NCI-H1105 treated with DMSO at 0.1 percent for 48 hours (cell line): ENCODE measurements at places on chromosomes 3 and 15.
A peak's percentile ranks its signal among the peaks of the same experiment; 100 is the strongest.

DNA sequence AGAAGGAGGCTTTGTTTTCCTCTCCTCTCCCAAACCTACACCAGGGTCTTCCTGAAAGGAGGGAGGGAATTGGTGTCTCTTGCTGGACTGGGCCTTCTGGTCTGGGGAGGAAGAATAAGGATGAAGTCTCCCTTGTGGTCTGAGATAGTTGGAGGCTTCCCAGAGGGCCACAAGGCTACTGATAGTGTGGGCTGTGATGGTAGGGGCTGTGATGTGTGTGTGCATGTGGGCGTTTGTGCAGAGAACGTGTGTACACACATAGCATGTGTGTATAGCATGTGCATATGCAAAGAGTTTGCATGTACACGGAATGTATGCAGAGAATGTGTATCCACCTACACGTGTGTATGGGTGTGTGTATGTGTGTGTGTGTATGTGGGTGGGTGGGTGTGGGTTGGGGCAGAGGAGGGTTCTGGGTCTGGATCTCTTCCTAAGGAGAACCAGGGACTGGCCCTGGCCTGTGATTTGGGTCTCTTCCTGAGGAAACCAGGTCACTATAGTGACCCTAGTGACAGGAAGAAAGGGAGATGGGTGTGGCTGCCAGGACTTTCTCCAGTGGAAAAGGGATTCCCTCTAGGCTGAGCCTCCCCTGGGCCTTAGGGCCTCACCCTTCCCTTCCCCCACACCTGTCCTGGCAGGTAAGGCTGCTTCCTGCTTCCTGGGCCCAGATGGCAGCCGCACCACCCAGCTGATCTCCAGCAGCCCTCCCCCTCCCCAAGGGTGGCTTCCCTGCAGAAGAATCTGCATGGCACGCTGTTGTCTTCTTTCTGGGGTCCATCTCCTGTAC lies 1.7 kb downstream of the FLNB start:
- DNase-seq: no peak

GRCh38 chr3:100448079-100448478 lies 44.3 kb upstream of the TMEM45A start:
- DNase-seq: no peak

GRCh38 chr3:159856590-159857104 lies 132.0 kb upstream of the IL12A start:
- peak; percentile 90 for DNase-seq

- DNase-seq: no peak
These were observed 34.8 kb downstream of the GUCA1C start for GRCh38 chr3:108918866-108919265.

DNA sequence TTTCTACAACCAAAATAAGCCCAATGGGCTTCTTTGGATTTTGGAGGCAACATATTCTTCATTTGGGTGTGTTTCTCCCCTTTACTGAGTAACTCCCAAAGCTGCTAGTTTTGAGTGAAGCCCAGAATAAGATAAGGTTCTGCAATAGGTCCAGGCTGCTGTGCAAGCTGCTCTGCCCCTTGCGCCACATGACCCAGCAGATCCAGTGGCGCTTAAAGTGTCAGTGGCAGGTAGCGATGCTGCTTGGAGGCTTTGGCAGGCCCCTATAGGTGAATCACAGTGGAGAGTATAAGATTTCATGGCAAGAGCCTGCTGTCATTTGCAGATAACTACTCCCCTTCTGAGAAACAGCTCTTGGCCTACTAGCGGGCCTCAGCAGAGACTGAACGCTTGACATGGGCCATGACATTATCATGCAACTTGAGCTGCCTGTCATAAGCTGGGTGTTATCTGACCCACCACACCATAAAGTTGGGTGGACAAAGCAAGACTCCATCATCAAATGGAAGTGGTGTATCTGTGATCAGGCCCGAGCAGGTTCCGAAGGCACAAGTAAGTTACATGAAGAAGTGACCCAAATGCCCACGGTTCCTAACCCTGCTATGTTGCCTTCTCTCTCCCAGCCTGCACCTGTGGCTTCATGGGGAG lies 88.4 kb upstream of the OXTR start:
- DNase-seq: no peak

DNA sequence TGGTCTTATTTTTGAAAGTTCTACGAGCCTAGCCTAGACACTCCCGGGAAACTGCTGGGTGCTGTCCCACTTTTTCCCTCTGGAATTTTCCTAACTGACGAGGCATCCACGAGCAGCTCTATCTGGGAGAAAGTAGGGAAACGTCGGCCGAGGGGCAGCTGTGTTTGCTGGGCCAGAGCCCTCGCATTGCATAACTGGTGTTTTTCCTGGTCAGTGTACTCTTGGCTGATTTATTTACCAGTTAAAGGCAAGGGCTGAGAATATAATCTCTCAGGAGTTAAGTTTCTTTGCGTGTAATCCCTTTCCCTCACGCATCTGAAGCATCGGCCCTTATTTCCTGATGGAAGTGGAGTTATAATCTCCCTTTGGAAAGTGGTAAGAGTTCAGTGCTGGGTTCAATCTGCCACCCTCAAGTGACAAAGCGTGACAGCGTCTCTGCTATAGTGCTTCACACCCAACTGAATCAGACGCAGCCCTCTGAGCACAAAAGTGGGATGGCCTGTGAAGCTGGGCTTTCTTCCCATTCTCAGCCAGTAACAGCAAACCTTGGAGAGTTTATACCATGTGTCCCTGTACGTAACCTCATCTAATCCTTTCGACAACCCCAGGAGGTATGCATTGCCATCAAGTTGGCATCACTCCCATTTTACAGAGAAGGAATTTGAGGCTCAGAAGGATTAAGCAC lies 311.5 kb downstream of the RORA start:
- DNase-seq: no peak

DNA sequence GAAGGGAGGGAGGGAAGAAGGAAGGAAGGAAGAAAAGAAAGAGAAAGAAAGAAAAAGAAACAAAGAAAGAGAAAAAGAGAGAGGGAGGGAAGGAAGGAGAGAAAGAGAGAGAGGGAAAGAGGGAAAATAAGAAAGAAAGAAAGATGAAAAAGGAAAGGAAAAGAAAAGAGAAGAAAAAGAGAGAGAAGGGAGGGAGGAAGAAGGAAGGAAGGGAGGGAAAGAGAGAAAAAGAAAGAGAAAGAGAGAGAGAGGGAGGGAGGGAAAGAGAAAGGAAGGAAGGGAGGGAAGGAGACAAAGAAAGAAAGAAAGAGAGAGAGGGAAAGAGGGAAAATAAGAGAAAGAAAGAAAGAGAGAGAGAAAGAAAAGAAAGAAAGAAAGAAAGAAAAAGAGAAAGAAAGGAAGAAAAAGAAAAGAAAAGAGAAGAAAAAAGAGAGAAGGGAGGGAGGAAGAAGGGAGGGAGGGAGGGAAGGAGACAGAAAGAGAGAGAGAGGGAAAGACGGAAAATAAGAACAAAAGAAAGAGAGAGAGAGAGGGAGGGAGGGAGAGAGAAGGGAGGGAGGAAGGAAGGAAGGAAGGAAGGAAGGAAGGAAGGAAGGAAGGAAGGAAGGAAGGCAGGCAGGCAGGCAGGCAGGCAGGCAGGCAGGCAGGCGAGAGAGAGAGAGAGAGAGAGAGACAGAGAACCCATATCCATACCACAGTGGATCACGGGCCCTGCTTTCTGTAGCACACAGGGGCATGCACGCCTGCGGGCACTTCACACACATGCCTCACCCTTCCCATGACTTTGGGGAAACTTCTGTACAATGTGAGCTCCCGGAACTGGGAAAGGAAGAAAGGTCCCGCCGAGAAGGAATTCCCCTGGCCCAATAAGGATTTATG lies 52.5 kb downstream of the ADCY5 start:
- no peak for DNase-seq

- no peak for DNase-seq
These were observed 7.8 kb downstream of the DLL4 start for GRCh38 chr15:40936709-40937666.

- DNase-seq: no peak
These were observed 9.0 kb upstream of the ILDR1 start for GRCh38 chr3:122031123-122031468.

GRCh38 chr3:42072831-42073301 lies 18.3 kb upstream of the TRAK1 start:
- DNase-seq: no peak

DNA sequence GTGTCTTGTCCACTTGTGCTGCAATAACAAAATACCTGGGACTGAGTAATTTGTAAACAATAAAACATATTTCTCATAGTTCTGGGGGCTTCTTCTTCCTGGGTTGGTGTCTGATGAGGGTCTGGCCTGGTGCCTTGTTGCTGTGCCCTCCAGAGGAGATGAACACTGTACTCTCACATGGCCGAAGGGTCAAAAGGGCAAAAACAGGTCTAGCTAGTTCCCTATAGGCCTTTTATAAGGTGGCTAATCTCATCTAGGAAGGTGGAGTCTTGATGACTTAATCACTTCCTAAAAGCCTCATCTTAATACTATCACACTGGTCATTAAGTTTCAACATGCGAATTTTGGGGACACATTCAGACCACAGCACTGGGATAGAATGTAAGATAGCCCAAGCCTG lies 228.4 kb downstream of the TLE3 start:
- DNase-seq: no peak

DNA sequence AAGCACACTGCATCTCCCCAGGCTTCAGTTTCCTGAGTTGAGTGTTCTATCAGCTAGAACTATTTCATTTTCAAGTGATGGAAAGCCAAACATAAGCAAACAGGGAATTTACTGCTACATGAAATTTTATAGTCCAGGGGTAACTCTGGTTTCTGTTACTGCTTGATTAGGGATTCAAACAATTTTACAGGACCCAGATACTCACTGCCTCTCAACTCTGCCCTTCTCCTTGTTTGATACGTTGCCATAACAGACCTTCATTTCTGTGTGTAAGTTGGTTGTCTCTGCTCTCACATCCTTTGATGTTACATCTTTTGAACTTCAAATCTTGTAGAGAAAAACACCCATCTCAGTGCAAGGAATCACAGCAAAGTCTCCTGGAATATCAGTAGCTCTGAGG lies 572.7 kb downstream of the UNC13C start:
- DNase-seq: no peak

- DNase-seq: no peak
These were observed 348.5 kb downstream of the PYDC2 start for GRCh38 chr3:191809326-191809949.

GRCh38 chr15:83112956-83113299 lies 5.5 kb downstream of the TM6SF1 start:
- DNase-seq: no peak

GRCh38 chr15:67474405-67475110 lies 46.4 kb upstream of the C15orf61 start:
- DNase-seq: no peak

DNA sequence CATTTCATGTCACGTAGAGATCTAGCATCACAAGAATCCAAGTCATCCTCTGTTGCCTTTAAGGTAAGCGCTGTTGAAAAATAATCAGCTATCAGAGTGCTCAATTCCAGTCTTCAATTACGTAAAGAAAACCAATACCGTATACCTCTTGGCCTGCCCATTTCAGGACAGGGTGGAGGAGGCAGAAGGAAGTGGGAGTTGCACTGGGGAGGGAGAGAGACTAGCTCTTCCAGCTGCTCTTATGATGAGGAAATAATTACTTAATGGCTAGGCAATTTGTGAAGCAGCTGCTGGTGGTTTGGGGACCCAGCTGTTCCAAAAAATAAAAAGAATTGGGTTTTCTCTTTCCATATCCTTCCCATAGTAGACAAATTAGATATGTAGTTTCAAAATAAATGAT lies 365.8 kb upstream of the MCTP2 start:
- peak; percentile 76 for DNase-seq
